ENCODE measurements at places on chromosomes 11 and 22. TPM values are rescaled to one million over a fixed set of nuclear protein-coding genes. Genes with fewer than 3 reads are reported as not detected.
A peak's percentile ranks its signal among the peaks of the same experiment; 100 is the strongest.

The SULT4A1 gene
- total RNA-seq, result 1.5 TPM

The STK33 gene
- total RNA-seq, result 6.4 TPM

The SGSM1 gene
- total RNA-seq, result not detected

The OR4D9 gene
- total RNA-seq, result not detected

The FAM227A gene
- 1.9 TPM for total RNA-seq

- no peak for DNase-seq
These were observed 1144.3 kb downstream of the LRRC4C start for GRCh38 chr11:40315122-40315521.

DNA sequence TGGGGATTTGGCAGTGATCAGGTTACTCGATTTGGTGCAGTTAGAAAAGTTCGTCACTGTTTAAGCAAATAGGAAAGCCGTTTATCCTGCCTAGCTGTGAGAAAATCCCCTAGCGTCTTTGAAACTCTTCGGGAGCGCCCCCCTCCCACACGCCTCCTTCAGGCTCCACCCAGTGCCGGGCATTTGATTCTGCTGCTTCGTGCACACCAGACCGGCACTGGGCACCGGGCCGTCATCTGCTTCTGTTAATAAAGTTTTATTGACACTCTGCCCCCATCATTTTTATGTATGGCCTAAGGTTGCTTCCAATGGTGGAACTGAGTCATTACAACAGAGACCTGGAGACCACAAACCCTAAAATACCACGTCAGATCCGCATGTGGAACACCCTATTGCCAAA, 50.9 kb downstream of the IGF2 start:
- no peak for DNase-seq

DNA sequence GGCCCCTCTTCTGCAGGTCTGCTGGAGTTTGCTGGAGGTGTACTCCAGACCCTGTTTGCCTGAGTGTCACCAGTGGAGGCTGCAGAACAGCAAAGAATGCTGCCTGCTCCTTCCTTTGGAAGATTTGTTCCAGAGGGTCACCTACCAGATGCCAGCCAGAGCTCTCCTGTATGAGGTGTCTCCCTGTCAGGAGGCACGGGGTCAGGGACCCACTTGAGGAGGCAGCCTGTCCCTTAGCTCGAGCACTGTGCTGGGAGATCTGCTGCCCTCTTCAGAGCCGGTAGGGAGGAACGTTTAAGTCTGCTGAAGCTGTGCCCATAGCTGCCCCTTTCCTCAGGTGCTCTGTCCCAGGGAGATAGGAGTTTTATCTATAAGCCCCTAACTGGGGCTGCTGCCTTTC, 207.9 kb downstream of the FAT3 start:
- no peak for DNase-seq

DNA sequence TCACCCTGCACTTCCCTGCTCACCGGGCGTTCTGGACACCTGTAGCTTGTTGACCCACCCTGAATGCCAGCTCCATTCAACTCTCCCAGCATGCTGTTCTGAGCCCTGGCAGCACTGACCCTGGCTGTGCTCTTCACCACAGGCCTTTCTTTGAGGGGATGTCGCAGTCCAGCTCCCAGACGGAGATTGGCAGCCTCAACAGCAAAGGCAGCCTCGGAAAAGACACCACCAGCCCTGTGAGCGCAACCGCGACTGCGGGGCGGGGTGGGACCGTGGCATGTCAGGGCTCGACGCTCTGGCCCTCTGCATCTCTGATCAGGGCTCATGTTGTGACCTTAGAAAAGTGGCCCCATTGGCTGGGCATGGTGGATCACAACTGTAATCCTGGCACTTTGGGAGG, 47.4 kb upstream of the RAB1B start:
- DNase-seq, result no peak

GRCh38 chr11:41189701-41190436, 269.6 kb downstream of the LRRC4C start:
- no peak for DNase-seq

- DNase-seq, result no peak
These were observed 80.9 kb downstream of the INSC start for GRCh38 chr11:15195454-15196200.

DNA sequence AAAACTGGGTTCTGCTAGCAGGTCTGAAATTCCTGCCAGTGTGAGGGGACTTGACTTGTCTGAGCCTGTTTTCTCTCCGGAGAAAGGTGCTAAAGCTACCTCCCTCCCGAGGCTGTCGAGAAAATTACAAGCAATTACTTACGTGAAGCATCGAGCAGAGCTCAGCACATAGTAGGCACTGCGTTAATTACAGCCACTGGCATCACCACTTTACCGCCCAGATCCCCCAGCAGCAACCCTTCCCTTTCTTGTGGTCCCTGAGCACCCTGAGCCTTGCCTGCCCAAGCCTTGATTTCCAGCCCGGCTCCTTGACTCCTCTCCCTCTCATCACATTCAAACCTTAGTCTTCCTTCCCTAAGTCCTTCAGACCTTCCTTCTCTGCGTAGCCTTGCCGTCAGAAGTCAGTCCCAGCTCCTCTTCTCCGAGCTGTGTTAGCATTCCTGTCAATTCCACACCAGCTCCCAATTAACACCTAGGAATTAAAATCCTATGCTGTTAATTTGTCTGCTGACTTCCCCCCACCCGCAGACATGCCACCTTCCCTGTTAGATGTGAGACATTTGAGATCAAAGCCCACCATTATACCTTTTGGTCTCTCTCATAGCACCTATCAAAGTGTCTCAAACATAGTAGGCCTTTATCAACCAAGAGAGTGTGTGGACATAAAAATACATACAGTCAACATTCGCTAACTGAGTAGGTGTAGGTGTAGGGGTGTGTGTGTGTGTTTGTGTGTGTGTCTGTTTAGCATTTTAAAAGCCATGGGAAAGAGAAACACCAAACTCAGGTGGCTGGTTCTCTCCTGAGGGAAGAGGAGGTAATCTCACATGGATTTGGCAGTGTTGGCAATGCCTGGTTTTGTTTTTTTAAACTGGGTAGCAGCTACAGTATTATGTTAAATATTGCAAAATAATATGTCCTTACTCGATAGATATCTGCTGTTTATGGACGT, 2.8 kb upstream of the KCNJ5 start:
- no peak for DNase-seq

- DNase-seq, result no peak
These were observed 64.7 kb downstream of the DHCR7 start for GRCh38 chr11:71383461-71383860.

- no peak for DNase-seq
These were observed 33.6 kb downstream of the NEU3 start for GRCh38 chr11:75022296-75022695.

GRCh38 chr22:35717572-35717971, at the start of gene APOL5:
Gene APOL5 (plus strand): TSS chr22:35717872. CDS start chr22:35717872, 0 bp downstream.
- DNase-seq, result no peak

DNA sequence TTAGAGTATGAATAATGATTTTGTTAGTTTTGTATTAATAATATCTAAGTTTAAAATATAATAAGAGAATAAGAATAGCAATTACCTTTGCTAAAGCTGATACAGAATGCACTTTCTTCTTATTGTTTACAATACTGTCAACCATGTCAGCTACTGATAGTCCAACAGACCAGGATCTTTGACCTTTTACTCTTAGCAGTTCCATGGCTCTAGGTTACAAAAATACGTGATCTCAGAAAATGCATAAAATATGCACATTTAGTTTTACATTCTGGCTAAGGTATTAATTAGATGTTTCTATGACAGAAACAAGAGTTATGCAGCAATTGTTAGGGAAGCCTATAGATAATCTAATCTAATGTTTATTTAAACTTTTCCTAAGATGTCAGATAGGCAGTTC, 7.5 kb upstream of the TSG101 start:
- no peak for DNase-seq

DNA sequence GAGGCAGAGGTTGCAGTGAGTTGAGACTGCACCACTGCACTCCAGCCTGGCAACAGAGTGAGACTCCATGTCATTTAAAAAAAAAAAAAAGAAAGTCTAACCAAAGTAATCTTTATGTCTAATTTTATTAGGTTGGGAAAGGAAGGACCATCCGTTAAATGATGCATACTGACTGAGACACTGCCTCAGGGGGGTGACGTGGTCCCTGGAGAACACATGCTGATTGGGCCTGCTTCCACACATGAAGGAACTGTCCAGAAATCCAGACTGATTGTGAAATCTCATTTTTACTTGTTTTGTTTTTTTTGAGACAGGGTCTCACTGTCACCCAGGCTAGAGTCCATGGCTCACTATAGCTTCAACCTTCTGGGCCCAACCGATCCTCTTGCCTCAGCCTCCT, 5.5 kb downstream of the SF3A1 start:
- no peak for DNase-seq

DNA sequence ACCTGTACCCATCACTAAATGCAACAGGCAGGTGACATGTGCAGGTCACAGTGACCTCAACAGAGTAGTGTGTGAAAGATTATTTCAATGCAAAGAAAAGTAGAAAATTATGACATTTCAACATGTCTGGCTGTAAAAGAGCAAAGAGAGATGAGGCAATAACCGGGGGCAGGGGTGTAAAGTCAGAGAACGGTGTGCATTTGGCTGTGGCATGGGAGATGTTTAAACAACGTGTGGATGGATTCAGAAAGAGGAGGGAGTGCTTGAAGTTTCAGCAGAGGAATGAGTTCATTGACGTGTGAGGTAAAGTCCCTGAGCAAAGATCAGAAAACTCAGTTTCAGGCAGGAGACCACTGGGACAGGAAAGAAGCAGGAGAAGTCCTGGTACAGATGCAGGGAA, 229.7 kb downstream of the BUD13 start:
- DNase-seq, result no peak

GRCh38 chr11:23284631-23285030, 424.4 kb upstream of the CCDC179 start:
- DNase-seq, result no peak

DNA sequence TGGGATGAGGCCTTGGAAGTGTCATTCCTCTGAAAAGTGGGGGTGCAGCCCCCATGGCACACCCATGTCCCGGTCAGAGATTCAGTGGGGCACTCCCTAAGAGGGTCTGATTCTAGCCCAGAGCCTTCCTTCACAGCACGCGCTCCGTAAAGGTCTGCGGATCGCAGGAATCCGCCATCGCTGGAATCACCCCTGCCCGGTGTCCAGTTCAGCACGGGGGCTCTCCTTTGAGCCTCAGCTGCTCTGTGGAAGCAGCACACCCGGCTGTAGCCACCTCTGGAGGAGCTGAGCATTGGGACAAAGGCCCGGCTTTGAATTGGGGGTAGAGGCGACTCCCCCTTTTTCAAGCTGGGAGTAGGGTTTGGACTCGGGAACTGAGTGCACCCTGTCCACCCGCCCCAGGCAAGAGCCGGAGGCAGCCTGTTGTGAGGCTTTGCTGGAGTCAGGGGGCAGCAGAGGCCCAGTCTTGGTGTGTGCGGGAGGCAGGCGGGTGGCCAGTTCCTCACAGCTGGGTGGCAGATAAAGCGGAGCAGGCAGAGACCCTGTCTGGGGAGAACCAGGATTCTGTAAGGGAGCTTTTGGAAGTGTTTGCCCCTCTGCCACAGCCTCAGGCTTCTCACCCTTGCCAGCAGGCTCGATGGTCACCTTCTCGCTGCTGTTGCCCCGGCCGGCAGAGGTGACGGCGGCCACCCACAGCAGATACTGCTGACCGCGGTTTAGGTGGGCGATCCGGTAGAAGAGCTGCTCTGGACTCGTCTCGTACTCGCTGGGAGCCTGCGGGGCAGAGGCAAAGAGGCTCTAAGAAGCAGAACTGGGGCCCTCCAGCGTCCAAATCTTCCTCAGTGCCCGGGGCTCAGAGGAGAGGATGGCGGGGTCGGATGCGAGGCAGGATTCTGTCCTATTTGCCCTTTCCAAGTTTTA, 115.9 kb downstream of the CEP164 start:
- DNase-seq, result no peak

- peak; percentile 12 for DNase-seq
These were observed 60.6 kb downstream of the NXPE2 start for GRCh38 chr11:114738954-114739353.

DNA sequence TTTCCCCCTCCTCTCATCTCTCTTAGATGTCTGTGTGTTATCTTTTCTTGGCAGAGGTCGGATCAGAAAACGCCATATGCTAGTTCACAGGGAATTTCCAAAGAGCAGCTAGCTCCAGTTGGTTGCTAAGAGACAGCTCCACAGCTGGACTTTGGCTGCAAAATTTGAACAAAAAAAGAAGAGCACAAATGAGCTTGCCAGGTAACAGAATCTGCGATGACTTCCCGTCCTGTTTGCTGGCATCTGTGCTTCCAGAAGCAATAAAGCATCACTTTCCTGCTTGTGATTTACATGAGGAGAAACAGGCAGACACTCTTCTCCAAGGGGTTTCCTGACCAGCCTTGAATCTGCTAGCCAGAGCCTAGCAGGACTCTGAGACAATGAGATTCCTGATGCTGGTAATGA, 596.0 kb upstream of the B3GAT1 start:
- DNase-seq, result no peak

DNA sequence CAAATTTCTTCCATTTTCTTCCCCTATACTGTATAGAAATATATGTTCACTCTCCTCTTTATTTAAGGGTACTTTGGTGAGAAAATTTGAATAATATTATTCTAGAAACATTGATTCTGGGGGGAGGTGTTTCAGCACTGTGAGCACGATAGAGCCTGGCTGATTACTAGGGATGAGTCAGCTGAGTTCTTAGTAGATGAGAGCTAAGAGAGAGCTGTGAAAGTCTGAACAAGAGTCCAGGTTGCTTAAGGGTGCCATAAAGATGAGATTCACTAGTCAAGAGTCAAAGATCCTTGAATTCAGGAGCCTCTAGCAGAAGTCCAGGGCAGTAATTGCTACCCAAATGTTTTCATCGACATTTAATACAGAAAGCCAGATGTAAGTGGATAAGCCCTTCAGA, 756.6 kb upstream of the API5 start:
- DNase-seq, result no peak

GRCh38 chr22:35728639-35729308, 11.1 kb downstream of the APOL5 start:
- no peak for DNase-seq

DNA sequence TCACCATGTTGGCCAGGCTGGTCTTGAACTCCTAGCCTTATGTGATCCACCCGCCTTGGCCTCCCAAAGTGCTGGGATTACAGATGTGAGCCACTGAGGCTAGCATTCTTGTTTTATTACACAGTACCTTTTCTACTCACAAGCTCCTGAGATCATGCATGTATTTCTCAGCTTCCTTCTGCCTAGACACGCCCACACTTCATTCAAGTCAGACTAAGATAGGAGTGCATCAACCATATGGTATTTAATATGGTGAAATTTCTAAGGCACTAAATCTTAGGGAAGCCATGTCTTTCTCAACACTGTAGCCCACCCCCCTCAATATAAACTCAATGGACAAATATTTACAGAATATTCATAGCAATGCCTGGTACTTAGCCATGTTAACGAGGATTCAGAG, 62.1 kb downstream of the SLC25A17 start:
- DNase-seq, result no peak

- no peak for DNase-seq
These were observed 12.3 kb downstream of the NARS2 start for GRCh38 chr11:78562398-78562797.

GRCh38 chr11:11568651-11569229, 53.1 kb downstream of the GALNT18 start:
- DNase-seq, result no peak

All from glomerular endothelial cell (primary cell).